Activated CD4-positive, alpha-beta T cell treated with anti-CD3 and anti-CD28 coated beads for 36 hours (primary cell): ENCODE measurements at places on chromosomes 1 and 21. TPM values are rescaled to one million over a fixed set of nuclear protein-coding genes. Genes with fewer than 3 reads are reported as not detected.

BNIPL gene
- total RNA-seq, result 1.6 TPM

DNA sequence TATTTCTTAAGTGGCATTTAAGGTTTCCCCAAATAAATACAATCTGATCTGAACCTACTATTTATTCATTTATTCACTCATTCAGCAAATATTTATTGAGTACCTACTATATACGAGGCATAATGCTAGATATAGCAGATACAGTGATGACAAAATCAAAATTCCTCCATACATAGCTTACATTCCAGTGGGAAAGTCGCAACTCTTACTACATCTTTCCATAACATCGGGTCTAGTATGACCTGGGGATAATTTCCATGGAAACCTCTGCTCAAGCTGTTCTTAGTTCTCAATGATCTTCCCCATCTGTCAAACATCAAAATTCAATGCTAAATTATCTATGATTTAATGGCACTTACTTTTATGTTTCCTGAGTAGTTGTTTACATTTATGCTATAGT is 70.8 kb upstream of the PRKACB start:
- H3K27me3 ChIP-seq, result peaks cover 10% of the 10 kb centered on the region
- DNase-seq, result no peak
- H3K36me3 ChIP-seq, result peaks cover 4% of the 10 kb centered on the region
- no peak overlapping the region for H3K4me3 ChIP-seq
- H3K4me1 ChIP-seq, result peaks cover 2% of the 10 kb centered on the region

RORC gene
- 3.9 TPM for total RNA-seq

- H3K4me3 ChIP-seq, result no peak overlapping the region
- no peaks in the 10 kb centered on the region for H3K36me3 ChIP-seq
- H3K4me1 ChIP-seq, result no peaks in the 10 kb centered on the region
Observed at GRCh38 chr1:183247066-183247465, 61.0 kb downstream of the LAMC2 start.

DCST1 gene
- total RNA-seq, result not detected

GRCh38 chr1:51714374-51715019 is 97.6 kb downstream of the OSBPL9 start:
- peaks cover 7% of the 10 kb centered on the region for H3K36me3 ChIP-seq
- no peak for DNase-seq
- no peak overlapping the region for H3K4me3 ChIP-seq
- no peaks in the 10 kb centered on the region for H3K27me3 ChIP-seq
- H3K4me1 ChIP-seq, result peaks cover 10% of the 10 kb centered on the region
- H3K27ac ChIP-seq, result no peak overlapping the region

CASQ1 gene
- total RNA-seq, result not detected

DNA sequence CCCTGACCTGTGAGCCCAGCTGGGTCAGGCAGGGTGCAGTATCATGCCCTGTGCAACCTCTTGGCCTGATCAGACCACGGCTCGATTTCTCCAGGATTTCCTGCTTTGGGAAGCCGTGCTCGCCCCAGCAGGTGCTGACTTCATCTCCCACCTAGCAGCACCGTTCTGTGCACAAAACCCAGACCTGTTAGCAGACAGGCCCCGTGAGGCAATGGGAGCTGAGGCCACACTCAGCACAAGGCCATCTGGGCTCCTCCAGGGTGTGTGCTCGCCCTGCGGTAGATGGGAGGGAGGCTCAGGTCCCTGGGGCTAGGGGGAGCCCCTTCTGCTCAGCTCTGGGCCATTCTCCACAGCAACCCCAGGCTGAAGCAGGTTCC is 29.6 kb downstream of the SLC19A1 start:
- H3K27me3 ChIP-seq, result no peaks in the 10 kb centered on the region
- H3K4me3 ChIP-seq, result no peak overlapping the region
- H3K4me1 ChIP-seq, result peaks cover 2% of the 10 kb centered on the region
- no peak overlapping the region for H3K27ac ChIP-seq
- no peak for DNase-seq
- H3K36me3 ChIP-seq, result peaks cover 10% of the 10 kb centered on the region

SRP9 gene
- 308 TPM for total RNA-seq
